ENCODE measurements at places on chromosomes 12 and 14. TPM values are rescaled to one million over a fixed set of nuclear protein-coding genes. Genes with fewer than 3 reads are reported as not detected.

DNA sequence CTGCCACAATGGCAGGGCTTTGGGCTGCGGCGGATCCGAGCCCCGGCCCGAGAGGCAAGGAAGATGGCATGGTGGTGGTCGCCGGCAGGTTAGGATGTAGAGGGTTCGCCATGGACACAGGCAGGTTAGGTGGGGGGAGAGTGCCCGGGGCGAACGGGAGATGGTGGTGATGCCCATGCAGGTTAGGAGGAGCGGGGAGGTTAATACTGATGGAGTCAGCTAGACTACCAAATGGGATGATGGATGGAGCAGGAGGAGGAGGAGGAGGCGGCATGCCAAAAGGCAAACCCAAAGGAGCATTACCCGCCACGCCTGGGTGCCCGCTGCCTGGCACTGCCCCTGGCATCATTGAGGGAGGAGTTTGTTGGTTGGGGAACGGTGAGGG lies 6.2 kb downstream of the MYL6 start:
- peak overlapping the region; percentile 100 for H3K27ac ChIP-seq
- peaks cover 75% of the 10 kb centered on the region for H3K36me3 ChIP-seq
- H3K27me3 ChIP-seq, result no peaks in the 10 kb centered on the region
- peaks cover 32% of the 10 kb centered on the region for H3K4me1 ChIP-seq
- H3K4me3 ChIP-seq, result no peak overlapping the region

GRCh38 chr12:47901718-47902093 lies 3.1 kb downstream of the VDR start:
- no peak overlapping the region for H3K4me3 ChIP-seq
- H3K27ac ChIP-seq, result no peak overlapping the region
- no peak for DNase-seq
- H3K27me3 ChIP-seq, result peaks cover 82% of the 10 kb centered on the region
- H3K4me1 ChIP-seq, result no peaks in the 10 kb centered on the region

DNA sequence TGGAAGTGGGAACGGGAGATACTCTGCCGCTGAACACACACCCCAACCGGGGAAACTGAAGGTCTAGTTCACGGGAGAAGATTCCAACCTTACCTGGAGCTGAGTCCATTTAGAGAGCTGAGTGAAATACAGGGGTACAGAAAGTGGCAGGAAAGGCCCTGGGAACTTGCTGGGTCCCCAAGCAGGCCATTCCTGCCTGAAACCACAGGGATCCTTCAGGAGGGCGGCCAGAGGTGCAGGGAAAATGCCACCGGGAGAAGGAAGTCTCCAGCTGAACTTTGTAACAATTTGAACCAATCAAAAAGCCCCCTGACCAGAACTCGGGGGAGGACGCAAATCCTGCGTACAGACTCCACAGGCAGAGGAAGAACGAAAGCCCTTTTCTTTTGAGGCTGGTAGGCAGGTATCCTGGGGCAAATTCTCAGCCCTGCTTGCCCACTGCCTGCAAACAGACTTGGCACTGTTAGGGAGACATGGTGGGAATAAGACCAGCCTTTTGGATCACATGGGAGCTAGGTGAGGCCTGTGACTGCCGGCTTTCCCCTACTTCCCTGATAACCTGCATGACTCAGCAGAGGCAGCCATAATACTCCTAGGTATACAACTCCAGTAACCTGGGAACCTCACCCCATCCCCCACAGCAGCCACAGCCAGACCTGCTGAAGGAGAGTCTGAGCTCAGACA lies 170.9 kb downstream of the SEC23A start:
- DNase-seq, result no peak
- no peak overlapping the region for H3K27ac ChIP-seq
- no peak overlapping the region for H3K4me3 ChIP-seq
- no peaks in the 10 kb centered on the region for H3K27me3 ChIP-seq

DNA sequence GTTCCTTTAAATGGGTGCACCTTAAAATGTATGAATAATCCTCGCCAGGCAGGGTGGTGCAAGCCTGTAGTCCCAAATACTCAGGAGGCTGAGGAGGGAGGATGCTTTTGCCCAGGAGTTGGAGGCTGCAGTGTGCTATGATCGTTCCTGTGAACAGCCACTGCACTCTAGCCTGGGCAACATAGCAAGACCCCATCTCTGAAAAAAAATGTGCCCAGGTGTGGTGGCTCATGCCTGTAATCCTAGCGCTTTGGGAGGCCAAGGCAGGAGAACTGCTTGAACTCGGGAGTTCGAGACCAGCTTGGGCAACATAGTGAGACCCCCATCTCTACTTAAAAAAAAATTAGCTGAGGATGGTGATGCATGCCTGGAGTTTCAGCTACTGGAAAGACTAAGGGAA lies 39.6 kb downstream of the ACACB start:
- H3K27me3 ChIP-seq, result no peaks in the 10 kb centered on the region
- H3K36me3 ChIP-seq, result no peaks in the 10 kb centered on the region
- peaks cover 14% of the 10 kb centered on the region for H3K4me1 ChIP-seq
- H3K4me3 ChIP-seq, result no peak overlapping the region
- no peak for DNase-seq

- peaks cover 12% of the 10 kb centered on the region for H3K4me1 ChIP-seq
- no peak for DNase-seq
- no peaks in the 10 kb centered on the region for H3K27me3 ChIP-seq
- no peak overlapping the region for H3K4me3 ChIP-seq
- H3K27ac ChIP-seq, result no peak overlapping the region
Observed at GRCh38 chr14:95011445-95012006, 145.8 kb downstream of the DICER1 start.

NYNRIN gene
- total RNA-seq, result 37.2 TPM

DNA sequence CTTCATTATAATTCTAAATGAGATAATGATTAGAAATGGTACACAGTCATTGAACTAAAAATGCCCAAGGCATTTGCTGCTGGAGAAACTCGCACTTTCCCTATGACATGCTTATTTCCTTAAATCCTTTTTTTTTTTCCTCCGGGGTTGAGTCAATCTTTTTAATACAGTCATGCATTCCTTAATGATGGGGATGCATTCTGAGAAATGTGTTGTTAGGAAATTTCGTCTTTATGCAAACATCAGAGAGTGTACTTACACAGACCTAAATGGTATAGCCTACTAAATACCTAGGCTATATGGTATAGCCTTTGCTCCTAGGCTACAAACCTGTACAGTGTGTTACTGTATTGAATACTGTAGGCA lies 29.8 kb upstream of the DACT1 start:
- no peaks in the 10 kb centered on the region for H3K4me1 ChIP-seq
- H3K27ac ChIP-seq, result no peak overlapping the region
- H3K4me3 ChIP-seq, result no peak overlapping the region
- H3K36me3 ChIP-seq, result no peaks in the 10 kb centered on the region

GRCh38 chr14:61211476-61212255 lies 69.5 kb downstream of the TMEM30B start:
- no peaks in the 10 kb centered on the region for H3K36me3 ChIP-seq
- no peaks in the 10 kb centered on the region for H3K27me3 ChIP-seq
- no peak overlapping the region for H3K27ac ChIP-seq
- H3K4me1 ChIP-seq, result no peaks in the 10 kb centered on the region
- no peak for DNase-seq

- no peak for DNase-seq
- H3K36me3 ChIP-seq, result no peaks in the 10 kb centered on the region
- H3K4me1 ChIP-seq, result peaks cover 9% of the 10 kb centered on the region
- H3K4me3 ChIP-seq, result no peak overlapping the region
- H3K27ac ChIP-seq, result no peak overlapping the region
- H3K27me3 ChIP-seq, result no peaks in the 10 kb centered on the region
Observed at GRCh38 chr14:102833341-102833740, 56.1 kb downstream of the TRAF3 start.

ORMDL2 gene
- total RNA-seq, result 9.0 TPM

TMEM121 gene
- 6.8 TPM for total RNA-seq

KLHDC1 gene
- 2.6 TPM for total RNA-seq

- no peaks in the 10 kb centered on the region for H3K27me3 ChIP-seq
- no peak overlapping the region for H3K4me3 ChIP-seq
- peaks cover 17% of the 10 kb centered on the region for H3K4me1 ChIP-seq
- DNase-seq, result no peak
Observed at GRCh38 chr12:6226002-6226678, 25.9 kb downstream of the CD9 start.

CNPY2 gene
- total RNA-seq, result 107 TPM

CYP27B1 gene
- 1.3 TPM for total RNA-seq

- peaks cover 35% of the 10 kb centered on the region for H3K36me3 ChIP-seq
- H3K4me3 ChIP-seq, result peak overlapping the region; percentile 98
- H3K4me1 ChIP-seq, result peaks cover 39% of the 10 kb centered on the region
- DNase-seq, result no peak
Observed at GRCh38 chr14:23409475-23409874, 1.4 kb upstream of the MYH6 start.

GRCh38 chr14:37251775-37252174 lies 54.0 kb downstream of the MIPOL1 start:
- H3K4me1 ChIP-seq, result no peaks in the 10 kb centered on the region
- H3K27ac ChIP-seq, result no peak overlapping the region
- H3K27me3 ChIP-seq, result no peaks in the 10 kb centered on the region
- DNase-seq, result no peak
- H3K4me3 ChIP-seq, result no peak overlapping the region

HAL gene
- total RNA-seq, result not detected

SLC38A4 gene
- 0.21 TPM for total RNA-seq

GRCh38 chr14:55399852-55400251 lies 11.8 kb downstream of the ATG14 start:
- H3K4me1 ChIP-seq, result no peaks in the 10 kb centered on the region
- H3K27me3 ChIP-seq, result no peaks in the 10 kb centered on the region
- H3K4me3 ChIP-seq, result no peak overlapping the region
- no peak overlapping the region for H3K27ac ChIP-seq
- DNase-seq, result no peak

SMCO2 gene
- total RNA-seq, result not detected

GRCh38 chr12:55818140-55818728 lies 393 bp downstream of the ORMDL2 start:
- peaks cover 41% of the 10 kb centered on the region for H3K36me3 ChIP-seq
- H3K4me1 ChIP-seq, result peaks cover 18% of the 10 kb centered on the region
- H3K27ac ChIP-seq, result no peak overlapping the region
- DNase-seq, result no peak
- peak overlapping the region; percentile 92 for H3K4me3 ChIP-seq
- no peaks in the 10 kb centered on the region for H3K27me3 ChIP-seq

DNA sequence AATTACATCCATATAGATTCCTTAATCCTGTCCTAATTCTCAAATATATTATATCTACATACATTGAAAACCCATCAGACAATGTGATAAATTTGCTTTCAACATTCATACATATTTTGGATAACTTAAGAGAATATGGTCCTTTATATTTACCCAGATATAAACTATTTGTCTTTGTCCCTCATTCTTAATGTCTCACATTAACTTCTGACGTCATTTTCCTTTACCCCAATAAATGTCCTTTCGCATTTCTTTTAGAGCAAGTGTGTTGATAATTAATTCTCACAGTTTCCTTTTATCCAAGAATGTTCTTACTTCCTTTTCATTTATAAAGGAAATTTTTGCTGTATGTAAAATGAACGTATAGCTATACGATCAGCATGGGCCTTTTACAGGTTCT lies 12.6 kb upstream of the PTPRR start:
- H3K4me3 ChIP-seq, result no peak overlapping the region
- no peak overlapping the region for H3K27ac ChIP-seq
- H3K36me3 ChIP-seq, result no peaks in the 10 kb centered on the region
- no peak for DNase-seq

- no peaks in the 10 kb centered on the region for H3K36me3 ChIP-seq
- no peak for DNase-seq
- no peak overlapping the region for H3K27ac ChIP-seq
- no peaks in the 10 kb centered on the region for H3K4me1 ChIP-seq
- no peak overlapping the region for H3K4me3 ChIP-seq
- H3K27me3 ChIP-seq, result no peaks in the 10 kb centered on the region
Observed at GRCh38 chr12:81224626-81225025, 146.7 kb downstream of the ACSS3 start.

- peaks cover 10% of the 10 kb centered on the region for H3K36me3 ChIP-seq
- peaks cover 38% of the 10 kb centered on the region for H3K4me1 ChIP-seq
- H3K27ac ChIP-seq, result peak overlapping the region; percentile 83
- peak; percentile 98 for DNase-seq
- no peak overlapping the region for H3K4me3 ChIP-seq
Observed at GRCh38 chr14:59333668-59334067, 131.5 kb downstream of the GPR135 start.

DNA sequence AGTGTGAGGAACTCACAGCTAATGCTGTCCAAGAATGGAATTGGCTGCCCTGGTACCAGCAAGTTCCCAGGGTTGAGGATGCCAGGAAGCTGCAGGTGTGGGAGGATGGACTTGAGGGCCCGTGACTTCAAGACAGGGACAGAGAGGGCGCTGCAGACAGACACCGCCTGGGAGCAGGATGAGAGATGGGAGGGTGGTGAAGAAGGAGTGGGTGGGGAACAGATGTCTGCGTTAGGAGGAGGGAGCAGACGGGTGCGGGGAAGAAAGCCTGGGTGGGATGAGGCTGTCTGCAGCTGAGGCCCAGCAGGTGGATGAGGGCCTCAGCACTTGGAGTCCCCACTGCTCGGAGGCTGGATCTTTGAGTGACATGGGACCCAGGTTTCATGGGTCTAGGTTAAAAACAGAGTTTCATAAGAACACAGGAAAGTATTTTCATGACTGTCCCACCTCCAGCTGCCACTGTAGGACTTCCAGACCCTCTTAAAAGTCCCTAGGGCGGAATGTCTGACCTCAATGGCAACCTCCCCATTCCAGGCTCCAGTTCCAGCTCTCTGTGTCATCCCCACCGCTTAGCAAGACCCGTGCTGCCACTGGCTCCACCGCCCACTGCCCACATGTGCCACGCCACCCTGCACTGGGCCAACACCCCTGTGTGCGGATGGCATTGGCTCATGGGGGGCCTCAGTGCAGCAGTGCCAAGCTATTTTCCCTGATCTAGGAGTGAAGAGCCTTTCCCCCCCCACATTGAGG lies 70.3 kb upstream of the SCN8A start:
- no peaks in the 10 kb centered on the region for H3K27me3 ChIP-seq
- DNase-seq, result no peak
- H3K27ac ChIP-seq, result no peak overlapping the region
- peaks cover 25% of the 10 kb centered on the region for H3K4me1 ChIP-seq
- H3K4me3 ChIP-seq, result no peak overlapping the region
- no peaks in the 10 kb centered on the region for H3K36me3 ChIP-seq

- H3K27me3 ChIP-seq, result no peaks in the 10 kb centered on the region
- no peak for DNase-seq
- H3K27ac ChIP-seq, result no peak overlapping the region
- no peaks in the 10 kb centered on the region for H3K36me3 ChIP-seq
Observed at GRCh38 chr12:131442337-131442918, 268.5 kb upstream of the SFSWAP start.

GRCh38 chr14:68279777-68280233 lies 460.2 kb downstream of the RAD51B start:
- no peak for DNase-seq
- H3K4me3 ChIP-seq, result no peak overlapping the region
- peaks cover 29% of the 10 kb centered on the region for H3K4me1 ChIP-seq
- H3K27ac ChIP-seq, result no peak overlapping the region
- no peaks in the 10 kb centered on the region for H3K36me3 ChIP-seq

DNA sequence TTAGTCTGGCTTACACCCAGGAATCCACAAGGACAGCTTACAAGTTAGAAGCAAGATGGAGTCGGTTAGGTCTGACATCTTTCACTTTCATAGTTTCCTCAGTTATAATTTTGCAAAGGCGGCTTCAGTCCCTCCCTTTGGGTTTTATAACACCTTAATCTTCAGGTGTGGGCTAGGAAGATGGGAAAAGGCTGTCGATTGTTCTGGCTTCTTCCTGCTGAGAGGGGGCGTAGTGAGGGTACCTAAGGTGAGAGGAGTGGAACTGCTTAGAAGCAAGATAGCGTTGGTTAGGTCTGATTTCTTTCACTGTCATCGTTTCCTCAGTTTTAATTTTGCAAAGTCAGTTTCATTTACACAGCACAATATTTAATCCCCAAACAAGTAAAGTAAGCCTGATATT lies 10.1 kb downstream of the A2ML1 start:
- no peaks in the 10 kb centered on the region for H3K36me3 ChIP-seq
- H3K27ac ChIP-seq, result no peak overlapping the region
- DNase-seq, result no peak
- H3K4me1 ChIP-seq, result no peaks in the 10 kb centered on the region
